ENCODE measurements at places on chromosomes 12 and 14.

GRCh38 chr12:18332173-18332572 is 70.9 kb downstream of the PIK3C2G start:
- DNase-seq, result no peak

DNA sequence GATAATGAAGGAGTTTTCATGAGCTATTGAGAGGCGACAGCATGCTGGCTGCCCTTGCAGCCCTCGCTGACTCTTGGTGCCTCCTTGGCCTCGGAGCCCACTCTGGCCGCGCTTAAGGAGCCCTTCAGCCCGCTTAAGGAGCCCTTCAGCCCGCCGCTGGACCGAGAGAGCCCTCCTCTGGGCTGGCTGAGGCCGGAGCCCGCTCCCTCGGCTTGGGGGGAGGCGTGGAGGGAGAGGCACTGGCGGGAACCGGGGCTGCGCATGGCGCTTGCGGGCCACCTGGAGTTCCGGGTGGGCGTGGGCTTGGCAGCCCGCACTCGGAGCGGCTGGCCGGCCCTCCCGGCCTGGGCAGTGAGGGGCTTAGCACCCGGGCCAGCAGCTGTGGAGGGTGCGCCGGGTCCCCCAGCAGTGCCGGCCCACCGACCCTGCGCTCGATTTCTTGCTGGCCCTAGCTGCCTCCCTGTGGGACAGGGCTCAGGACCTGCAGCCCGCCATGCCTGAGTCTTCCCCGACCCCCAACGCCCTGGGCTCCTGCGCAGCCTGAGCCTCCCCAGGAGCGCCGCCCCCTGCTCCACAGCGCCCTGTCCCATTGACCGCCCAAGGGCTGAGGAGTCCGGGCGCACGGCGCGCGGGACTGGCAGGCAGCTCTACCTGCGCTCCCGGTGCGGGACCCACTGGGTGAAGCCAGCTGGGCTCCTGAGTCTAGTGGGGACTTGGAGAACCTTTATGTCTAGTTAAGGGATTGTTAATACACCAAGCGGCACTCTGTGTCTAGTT is 20.1 kb upstream of the PAWR start:
- DNase-seq, result no peak

GRCh38 chr12:67512061-67512460 is 136.5 kb upstream of the DYRK2 start:
- DNase-seq, result no peak

- no peak for DNase-seq
These were observed 29.6 kb upstream of the SLC6A13 start for GRCh38 chr12:292186-292585.

DNA sequence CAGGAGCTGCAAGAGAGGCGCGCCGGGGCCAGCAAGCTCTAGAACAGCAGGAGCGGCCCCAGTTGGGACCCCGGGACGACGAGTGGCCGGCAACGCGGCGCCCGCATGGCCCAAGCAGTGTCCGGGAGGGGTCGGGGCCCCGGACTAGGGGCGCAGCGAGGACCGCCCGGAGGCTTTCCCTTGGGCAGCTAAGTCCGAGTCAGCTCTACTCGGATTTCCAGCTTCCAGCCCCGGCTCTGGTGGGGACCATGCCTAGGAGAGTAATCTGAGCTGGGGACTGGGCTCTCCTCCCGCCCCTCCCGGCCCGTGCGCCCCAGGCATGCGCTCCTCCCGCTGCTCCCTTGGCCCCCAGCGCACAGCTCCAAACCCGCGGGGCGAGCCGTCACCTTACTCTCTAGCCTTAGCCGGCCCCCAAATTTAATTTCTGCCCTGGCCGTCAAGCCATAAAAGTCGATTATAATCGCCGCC is 41.6 kb upstream of the CAPRIN2 start:
- peak; percentile 45 for DNase-seq

- DNase-seq, result no peak
These were observed 83.3 kb downstream of the PLXNC1 start for GRCh38 chr12:94231709-94232108.

DNA sequence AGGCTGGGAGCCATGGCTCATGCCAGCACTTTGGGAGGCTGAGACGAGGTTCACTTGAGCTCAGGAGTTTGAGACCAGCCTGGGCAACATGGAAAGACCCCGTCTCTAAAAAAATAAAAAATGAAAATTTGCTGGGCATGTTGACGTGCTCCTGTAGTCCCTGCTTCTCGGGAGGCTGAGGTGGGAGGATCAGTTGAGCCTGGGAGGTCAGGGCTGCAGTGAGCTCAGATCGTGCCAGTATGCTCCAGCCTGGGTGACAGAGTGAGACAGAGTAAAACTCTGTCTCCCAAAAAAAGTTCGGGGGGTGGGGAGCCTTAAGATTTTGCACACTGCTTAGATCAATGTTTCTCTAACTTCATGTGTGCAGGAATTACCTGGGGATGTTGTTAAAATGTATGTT is 30.9 kb downstream of the ATP2A2 start:
- DNase-seq, result no peak

DNA sequence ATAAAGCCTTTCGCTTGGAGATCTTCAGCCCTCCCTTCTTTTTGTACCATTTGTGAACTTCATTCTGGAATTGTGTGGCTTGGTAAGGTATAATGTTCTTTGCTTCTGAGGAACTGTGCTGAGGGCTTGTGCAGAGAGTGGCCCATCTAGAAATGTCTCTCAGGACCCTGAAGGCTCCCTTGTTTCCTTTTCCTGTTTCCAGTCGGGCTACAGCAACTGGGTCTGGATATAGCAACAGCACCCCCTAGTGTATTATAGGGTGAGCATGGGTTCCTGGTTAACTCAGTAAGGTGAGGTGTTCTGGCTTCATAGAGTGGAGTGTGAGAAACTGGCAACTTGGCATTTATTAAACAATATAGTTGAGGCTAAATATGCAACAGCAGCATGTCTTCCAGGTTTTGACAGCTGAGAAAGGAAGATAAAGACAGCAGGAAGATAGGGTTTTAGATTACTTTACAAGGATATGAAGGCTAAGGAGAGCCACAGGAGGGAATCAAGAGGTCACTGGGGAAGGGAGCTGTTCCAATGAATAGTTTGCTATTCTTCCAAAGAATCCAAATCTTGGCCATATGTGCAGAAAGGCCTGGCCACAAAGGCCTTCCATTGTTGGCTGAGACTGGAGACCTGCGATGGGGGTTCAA is 49.1 kb upstream of the RNU6-8 start:
- DNase-seq, result peak; percentile 63

DNA sequence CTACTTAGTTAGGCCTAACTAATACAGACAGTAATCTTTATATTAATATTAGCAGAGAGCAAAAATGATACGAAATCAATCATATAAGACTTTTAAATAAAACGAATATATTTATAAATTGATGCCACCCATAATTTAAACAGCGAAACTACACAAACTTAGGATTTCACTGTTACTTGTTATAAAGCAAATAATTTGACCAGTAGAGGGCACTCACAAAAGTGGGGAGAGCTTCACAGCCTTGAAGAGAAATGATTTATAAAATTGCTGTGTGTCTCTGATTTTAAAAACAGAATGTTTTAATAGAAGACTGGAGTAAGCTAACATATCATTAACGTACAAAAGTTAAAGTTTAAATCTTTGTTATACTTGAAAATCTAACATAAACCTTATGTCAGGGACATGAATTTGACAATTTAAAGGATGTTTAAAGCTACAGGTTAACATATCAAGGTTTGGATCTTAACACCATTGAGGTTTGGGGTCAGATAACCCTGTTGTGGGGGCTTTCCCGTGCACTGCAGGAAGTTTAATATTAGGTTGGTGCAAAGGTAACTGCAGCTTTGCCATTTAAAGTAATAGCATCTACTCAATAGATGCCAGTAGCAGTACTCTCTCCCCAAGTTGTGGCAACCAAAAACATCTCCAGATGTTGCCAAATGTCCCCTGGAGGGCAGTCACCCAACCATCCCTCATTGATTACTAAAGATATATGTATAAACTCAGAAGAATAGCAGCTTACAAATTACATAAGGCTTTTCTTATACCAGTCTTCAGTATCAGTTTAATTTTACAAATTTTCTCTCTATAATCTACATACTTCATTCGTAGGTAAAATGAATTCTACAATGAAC is 9.3 kb downstream of the KRAS start:
- DNase-seq, result no peak

GRCh38 chr12:47590771-47591360 is 115.0 kb downstream of the RPAP3 start:
- DNase-seq, result no peak

DNA sequence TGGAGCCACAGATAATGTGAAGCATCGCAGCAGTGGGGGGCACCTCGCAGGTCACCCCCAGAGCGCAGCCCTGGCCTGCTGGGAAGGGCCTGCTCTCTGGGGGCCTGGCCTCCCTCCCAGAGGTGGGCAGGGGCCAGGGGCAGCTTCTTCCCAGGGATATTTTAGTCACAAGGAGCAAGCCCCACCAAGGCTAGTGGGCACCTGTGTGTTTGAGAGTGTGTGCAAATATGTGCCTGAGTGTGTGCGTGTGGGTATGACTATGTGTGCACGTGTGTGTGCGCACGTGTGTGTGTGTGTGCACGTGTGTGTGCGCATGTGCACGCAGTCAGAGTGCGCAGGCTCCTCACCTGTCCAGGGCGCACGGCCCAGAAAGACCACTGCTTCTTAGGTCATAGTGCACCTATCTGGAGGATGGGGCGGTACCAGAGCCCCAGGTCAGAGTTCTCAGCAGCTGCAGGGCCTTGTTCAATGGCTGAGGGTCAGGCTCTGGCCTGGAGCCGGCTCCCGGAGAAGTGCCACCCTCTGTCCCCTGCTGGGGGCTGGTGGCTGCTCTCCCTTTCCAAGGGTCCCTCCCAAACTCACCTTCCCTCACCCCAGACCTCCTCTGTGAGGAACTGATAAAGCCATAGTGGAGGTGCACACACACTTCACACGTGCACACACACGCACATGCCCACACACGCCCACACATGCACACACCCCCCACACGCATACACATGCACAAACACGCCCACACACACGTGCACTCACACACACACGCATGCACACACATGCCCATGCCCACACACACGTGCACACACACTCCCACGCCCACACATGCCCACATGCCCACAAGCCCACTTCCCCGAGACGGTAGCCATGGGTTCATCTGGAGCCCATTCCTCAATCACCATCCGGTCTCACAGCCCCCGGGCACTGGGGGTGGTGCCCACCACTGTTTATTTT is 128.5 kb downstream of the KIF26A start:
- DNase-seq, result no peak

- no peak for DNase-seq
These were observed 5.1 kb upstream of the DYNC1H1 start for GRCh38 chr14:101959277-101959676.

- no peak for DNase-seq
These were observed 4.8 kb upstream of the ZCCHC8 start for GRCh38 chr12:122505419-122506051.

DNA sequence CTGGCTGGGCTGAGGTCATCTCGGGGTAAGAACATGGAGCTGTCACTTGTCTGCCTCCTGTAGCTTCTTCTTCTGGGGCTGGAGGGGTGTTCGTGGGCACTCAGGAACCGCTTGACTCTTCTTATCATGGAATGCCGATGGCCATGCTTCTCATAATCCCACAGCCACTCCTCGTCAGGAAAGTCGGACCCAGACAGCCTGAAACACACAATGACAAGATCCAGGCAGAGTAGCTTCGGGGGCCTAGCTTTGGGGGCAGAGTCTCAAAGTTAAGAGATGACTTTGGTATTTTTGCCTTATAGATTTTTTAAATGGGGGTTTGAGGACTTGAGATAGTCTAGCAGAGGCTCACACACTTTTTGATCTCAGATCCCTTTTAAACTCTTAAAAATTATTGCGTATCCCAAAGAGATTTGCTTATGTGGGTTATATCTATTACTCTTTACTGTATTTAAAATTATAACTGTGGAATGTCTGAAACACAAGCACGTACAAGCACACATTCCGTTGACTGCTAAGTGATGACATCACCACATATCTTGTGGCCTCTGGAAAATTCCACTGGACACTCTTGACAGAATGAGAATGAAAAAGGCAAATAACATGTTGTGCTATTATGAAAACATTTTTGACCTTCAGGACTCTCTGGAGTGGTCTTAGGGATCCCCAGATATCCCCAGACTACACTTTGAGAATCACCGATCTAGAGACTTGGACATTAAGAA is 43.3 kb downstream of the BEST3 start:
- DNase-seq, result no peak

GRCh38 chr12:67243260-67243659 is 25.9 kb upstream of the CAND1 start:
- no peak for DNase-seq

- DNase-seq, result no peak
These were observed 65.5 kb downstream of the RASSF3 start for GRCh38 chr12:64675795-64676194.

DNA sequence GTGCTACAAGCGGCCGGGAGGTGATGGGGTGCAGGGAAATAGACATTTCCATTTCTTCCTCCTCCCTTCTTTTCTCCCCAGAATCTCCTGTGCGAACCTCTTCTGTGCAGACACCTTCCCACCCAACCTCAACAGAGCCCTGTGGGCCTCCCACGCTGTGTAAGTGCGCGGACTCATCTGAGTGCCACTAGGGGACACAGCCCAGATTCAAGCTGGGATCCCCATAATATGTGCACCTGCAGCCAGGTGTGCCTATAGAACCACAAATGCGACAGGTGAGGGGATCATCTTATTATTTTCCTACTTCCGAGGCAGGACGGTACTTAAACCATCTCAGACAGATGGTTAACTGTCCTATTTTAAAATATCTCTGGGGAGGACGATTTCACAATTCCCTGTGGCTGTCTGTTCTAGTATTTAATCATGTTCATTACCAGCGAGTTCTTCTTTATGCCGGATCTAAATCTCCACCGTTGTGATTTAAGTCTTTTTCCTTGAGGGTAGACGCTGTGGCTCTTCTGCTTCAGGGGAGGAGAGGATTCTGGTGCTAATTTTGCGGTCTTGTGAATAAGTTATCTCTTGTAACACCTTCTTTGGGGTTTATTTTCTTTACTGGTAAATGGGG is 17.2 kb upstream of the CACNA1C start:
- no peak for DNase-seq

- no peak for DNase-seq
These were observed 80.8 kb downstream of the STON2 start for GRCh38 chr14:81319314-81319713.

DNA sequence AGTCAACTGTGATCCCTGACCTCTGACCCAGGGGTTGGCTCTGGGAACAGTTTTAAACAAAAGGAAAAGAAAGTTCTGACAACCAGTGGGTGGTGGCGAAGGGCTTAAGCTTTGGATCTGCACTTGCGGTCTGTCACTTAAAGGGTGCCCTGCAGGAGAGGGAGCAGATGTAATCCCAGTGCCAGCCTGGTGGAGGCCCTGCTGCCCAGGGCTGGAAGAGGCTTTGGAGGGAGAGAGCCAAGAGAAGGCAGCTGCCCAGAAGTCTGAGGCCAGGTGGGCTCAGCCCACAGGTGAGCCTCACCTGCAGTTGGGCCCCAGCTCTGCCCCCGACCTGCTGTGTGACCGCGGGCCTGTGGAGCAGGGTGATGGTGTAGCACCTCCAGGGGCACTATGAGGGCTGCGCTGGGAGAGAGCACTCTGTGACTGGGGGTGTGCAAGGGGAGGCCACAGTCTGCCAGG is 19.1 kb downstream of the SH2B3 start:
- no peak for DNase-seq

- no peak for DNase-seq
These were observed 77.0 kb upstream of the OVCH1 start for GRCh38 chr12:29574500-29574899.

GRCh38 chr14:80477388-80478160 is 266.3 kb upstream of the DIO2 start:
- no peak for DNase-seq

GRCh38 chr12:127750076-127750840 is 516.7 kb upstream of the TMEM132C start:
- no peak for DNase-seq

- peak; percentile 48 for DNase-seq
These were observed 165.4 kb upstream of the PWP1 start for GRCh38 chr12:107519906-107520859.

- DNase-seq, result no peak
These were observed 16.6 kb downstream of the RPAP3 start for GRCh38 chr12:47689215-47689614.

- no peak for DNase-seq
These were observed 6.5 kb downstream of the MAPK1IP1L start for GRCh38 chr14:55057919-55058318.
